Karpas-422 (cell line): ENCODE measurements at places on chromosomes 4 and X.

DNA sequence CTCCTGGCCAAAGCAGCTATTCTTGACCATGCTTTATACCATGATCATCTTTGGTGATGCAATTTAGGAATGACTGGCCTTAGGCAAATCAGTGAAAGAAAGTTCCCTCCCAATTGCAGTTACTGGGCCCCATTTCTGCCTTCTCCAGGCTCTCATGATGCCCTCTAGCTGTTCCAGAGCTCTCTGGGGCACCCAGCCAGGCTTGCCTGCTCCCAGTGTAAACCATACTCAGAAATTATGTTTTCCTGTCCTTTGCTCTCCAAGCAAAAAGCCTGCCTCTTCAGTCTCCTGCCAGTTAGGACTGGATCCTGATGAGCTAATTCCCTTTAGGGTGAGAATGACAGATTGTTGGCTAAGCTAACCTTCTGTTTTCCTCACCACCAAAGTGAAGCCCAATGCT, 85.3 kb upstream of the RBPJ start:
- no peak for DNase-seq

DNA sequence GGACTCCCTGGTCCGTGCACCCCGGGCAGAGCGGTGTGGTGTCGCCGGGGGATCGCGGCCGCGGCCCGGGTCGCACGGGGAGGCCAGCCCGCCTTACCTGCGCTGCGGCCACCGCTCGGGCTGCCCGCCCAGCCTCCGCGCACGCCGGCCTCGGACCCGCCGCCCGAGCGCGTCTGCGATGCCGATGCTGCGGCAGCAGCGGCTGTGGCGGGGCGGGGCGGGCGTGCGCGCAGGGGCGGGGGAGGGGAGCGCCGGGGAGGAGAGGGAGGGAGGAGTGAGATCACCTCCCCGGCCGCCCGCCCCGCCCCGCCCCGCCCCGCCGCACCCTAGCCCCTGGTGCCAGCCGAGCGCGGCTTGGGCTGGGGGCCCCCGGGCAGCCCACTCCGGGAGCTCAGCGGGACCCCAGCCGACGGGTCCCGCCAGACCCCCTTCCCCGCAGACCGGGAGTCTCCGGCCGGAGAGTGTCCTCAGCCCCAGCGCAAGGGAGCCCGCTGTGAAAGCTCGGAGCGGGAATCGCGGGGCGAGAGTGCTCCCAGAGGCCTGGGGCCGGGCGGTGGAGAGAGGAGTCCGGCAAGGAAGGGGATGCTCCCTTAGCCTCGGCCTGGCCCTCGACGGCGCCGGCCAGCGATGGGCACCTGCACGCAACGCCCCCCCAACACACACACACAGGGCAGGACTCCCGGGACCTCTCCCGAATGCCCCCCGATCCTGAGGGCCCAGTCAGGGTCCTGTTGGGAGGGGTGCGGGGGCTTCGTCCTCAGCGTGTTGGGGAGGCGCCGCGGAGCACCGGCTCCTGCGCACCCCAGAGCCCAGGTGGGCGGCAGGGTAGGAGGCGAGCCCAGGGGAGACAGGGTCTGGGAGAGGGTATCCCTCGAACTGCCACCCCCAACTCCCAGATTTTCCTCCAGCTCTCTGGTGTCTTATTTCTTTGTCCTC, at the start of gene L1CAM:
TSS of gene L1CAM (minus strand) at position 206 of the 936 bp plus-strand sequence. CDS start 10,337 bp downstream, outside the sequence.
- no peak for DNase-seq

DNA sequence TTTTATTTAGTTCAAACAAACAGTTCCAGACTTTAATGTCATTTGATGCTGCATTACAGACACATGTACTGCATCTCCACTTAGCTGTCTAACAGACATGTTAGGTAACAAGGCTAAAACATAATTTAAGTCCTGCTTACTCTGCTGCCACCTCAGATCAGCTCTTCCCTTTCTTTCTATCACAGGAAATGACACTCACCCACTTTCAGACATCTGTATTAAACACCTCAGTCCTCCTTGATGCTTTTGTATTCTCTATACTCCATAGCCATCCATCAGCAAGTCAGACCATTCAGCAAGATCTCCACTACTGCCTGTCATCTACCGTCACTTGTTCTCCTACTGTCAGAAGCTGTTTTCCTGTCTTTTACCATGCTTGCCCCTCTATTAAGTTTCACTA, 405.4 kb downstream of the IL15 start:
- DNase-seq: no peak

DNA sequence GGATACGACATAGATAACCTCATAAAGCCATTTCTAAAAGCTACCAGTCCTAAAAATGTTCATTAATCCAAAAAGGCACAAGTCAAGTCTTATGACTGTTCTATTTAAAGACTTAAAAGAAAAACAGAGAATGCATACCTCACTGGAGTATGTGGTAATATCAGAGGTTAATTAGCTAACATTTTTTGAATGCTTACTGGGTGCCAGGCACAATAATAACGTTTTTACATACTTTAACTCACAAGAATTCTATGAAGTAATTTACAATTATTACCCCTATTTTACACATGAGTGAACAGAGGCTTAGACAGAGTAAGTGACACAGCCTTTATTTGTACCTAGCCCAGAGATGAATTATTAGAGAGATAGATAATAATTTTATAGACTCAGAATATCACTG, 207.5 kb downstream of the PDGFC start:
- DNase-seq: no peak

GRCh38 chrX:101605146-101605545, 12.7 kb downstream of the ARMCX6 start:
- no peak for DNase-seq

GRCh38 chr4:169253904-169254303, 16.9 kb downstream of the SH3RF1 start:
- no peak for DNase-seq

DNA sequence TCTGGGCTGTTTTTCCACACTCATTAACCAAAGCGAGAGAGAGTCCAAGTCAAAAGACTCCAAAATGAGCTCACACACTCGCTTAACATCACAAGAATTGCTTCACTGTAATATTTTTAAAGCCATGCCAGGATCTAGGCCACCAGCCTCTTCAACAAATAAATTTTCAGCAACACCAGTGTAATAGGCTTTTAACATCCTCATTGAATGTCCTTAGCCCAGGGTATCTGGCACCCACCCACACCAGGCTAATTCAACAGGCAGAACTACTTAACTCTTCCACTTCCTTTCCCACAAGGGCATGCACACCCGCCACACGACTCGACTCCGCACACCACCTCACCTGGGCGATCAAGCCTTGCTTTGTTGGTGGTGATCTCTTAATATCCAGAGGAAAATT, 34.2 kb downstream of the FAT1 start:
- DNase-seq: no peak

DNA sequence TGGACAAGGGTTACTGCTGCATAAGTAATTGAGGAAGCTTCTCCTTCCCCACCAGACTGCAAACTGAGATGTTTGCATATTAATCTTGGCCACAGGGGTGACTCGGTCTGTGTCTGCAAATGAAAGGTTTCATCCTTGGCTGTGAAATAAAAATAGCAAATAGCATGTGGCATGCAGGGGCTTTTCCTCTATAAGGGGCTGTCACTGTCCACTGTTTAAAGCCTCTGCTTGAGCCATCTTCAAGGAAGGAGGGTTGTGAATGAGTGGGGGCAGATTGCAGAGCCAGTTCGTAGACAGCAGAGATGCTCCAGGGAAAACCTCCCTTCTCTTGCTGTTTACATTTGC, 33.3 kb downstream of the TMSB4X start:
- DNase-seq: peak; percentile 75

DNA sequence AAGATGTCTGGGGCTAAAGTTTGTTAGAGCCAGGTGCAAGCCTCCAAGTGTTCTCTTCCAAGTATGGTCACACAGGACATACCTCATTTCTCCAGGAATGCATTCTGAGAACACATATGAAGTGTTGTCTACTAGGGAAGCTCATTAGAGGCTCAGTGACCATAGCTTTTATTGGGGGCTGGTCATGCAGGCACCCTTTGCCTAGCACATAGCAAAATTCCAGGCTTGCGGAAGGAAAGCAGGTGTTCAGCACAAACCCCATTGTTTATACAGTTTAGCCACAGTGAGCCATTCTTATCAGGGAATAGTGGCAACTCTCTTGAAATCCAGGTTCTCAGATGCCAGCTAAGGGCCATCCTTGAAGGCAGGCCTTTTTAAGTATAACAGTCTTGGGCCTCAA, 339.4 kb upstream of the ZCCHC13 start:
- no peak for DNase-seq

DNA sequence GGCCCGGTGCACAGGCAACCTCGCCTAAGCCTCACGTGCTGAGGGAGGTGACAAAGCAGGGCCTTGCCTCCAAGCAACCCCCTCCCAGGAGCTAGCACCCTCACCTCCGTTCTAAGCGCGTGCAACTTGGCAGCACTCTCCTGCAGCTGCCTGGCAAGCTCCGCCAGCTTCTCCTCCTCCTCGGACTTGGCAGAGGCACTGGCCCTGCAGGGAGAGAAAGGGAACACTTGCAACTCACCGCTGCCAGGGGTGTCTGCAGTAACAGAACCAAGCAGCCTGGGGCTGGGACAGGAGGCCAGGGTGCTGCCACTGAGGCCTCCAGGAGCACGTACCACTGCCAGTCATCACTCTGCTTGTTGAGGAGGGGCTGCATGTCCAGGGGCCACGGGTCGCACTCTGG, 10.3 kb upstream of the TREX2 start:
- DNase-seq: no peak

GRCh38 chr4:170128219-170128804, 38.6 kb upstream of the AADAT start:
- no peak for DNase-seq

GRCh38 chrX:7286168-7286837, 138.3 kb upstream of the PUDP start:
- DNase-seq: no peak

- peak; percentile 70 for DNase-seq
Measured at GRCh38 chr4:139014371-139015268, 961 bp upstream of the NOCT start.

GRCh38 chrX:37754516-37754915, 25.3 kb upstream of the CYBB start:
- DNase-seq: no peak

DNA sequence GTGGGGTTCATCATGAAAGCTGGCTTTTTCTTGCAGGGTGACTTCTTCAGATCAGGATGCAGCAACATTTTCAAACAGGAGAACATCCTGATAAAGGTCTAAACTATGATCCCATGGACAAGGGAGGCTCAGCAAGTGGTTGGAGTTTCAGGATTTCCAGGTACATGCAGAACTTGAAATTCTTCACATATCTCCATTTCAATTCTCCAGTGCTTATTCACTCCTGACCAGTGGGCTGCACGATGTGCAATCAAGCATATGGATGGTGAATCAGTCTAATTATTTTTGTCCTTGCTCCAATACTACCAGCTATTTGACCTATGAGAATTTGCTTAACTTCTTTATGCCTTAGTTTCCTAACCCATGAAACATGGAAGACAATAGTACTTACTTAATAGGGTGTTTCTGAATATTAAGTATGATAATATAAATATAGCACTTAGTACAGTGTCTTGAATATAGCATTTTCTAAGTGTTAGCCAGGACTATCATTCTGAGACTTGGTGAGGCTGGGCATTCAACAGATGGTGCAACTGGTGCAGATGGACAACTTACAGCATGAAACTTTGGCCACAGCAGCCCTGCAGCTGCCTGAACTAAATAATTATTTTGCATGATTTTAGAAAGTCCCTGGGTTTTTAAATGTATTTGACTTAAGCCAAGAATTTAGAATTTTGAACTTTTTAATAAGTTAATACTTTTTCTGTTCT, 92.4 kb downstream of the HPGD start:
- no peak for DNase-seq
